Cerebellum (tissue), 4 donors: ENCODE measurements at places on chromosomes 3 and 15. TPM values are rescaled to one million over a fixed set of nuclear protein-coding genes. Genes with fewer than 3 reads are reported as not detected.
A peak's percentile ranks its signal among the peaks of the same experiment; 100 is the strongest.

The MCF2L2 gene
- 37.1 TPM for total RNA-seq

GRCh38 chr15:63923993-63924950 lies 90.5 kb upstream of the HERC1 start:
- DNase-seq = no peak

GRCh38 chr3:150751781-150752263 lies 11.1 kb downstream of the SIAH2 start:
- no peak for DNase-seq

- no peak for DNase-seq
Observed at GRCh38 chr15:92683511-92683834, 27.9 kb upstream of the FAM174B start.

- no peak for DNase-seq
Observed at GRCh38 chr3:185317674-185318073, 45.3 kb upstream of the MAP3K13 start.

The TTC23 gene
- total RNA-seq = 19.7 TPM

GRCh38 chr3:10352146-10352911 lies 31.4 kb upstream of the SEC13 start:
- no peak for DNase-seq

DNA sequence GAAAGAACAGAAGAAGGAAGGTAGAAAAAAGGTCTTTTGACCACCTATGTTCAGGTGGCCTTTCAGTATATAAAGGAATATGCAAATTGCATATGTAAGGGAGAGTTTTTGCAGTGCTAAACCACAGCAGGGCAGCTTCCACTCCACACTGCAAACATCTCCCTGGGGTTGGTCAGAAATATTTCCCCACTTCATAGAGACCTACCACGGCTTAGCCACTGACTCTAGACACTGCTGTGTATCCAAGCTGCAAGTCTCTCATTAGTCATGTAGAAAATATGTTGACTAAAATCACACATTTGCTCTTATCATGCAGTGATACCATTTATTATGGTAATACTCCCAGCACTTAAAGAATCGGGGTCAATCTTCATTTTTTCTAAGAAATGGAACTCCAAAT lies 214.9 kb upstream of the NR2F2 start:
- no peak for DNase-seq

The LSAMP gene
- 50.2 TPM for total RNA-seq

GRCh38 chr3:197733042-197733441 lies 3.7 kb downstream of the RUBCN start:
- DNase-seq = no peak

DNA sequence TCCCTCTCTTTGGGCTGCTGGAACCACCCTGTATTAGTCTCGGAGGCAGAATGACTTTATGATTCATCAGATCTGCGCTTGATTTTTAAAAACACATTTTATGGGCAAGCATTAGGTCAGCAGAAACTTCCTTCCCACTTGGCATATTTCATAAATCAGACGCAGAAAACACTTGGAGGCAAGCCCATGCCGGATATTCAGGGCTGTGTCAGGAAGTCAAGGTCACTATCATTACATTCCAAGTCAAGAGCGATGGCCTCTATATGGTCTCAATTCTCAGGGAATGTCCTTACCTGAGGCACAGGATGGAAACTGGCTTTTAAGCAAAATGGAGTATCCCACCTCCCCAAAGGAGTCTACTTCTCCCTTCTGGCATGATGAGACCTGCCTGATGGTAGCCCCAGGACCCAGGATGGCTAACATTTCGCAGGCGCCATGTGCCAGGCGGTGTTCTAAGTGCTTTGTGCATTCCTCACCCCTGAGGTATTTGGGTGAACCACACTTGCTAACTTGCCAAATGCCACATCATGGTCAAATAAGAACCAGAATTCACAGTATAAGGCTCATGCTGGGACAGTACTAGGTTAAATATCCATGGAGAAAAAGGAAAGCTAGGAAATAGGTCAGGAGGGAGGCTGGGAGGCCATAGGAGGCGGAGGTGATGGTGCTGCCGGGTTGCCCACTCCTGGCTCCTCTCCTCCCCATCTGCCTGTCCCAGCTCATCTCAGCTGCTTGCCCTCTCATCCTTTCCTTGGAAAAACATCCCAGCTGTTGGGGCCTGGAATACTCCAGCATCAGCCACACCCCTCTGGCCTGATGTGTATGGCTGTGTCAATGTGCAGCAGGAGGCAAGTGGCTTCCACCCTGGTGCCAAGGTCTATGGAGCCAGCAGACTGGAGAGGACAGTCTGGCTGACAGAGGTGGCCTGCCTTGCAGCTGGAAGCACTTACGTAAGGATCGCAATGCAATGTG lies 18.8 kb downstream of the BCL2L10 start:
- DNase-seq = no peak

The LRCH3 gene
- total RNA-seq = 100 TPM

DNA sequence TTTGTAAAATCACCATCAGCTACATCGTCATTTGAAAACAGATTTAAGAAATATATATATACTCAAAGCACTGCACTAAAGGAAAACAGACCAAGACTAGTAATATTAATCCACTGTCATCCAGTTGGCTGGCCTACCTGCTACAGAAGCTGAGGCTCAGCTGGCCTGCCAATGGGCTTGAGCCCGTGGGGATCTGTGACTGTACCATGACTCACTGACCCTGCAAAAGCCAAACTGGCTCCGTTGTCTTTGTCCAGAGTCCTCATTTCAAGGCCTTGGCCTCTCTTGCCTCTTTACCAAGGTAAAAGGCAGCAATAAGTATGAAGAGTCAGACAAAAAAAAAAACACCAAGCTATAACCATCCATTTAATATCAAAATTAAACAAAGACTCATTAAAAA lies 463.5 kb upstream of the RASGRP1 start:
- no peak for DNase-seq

DNA sequence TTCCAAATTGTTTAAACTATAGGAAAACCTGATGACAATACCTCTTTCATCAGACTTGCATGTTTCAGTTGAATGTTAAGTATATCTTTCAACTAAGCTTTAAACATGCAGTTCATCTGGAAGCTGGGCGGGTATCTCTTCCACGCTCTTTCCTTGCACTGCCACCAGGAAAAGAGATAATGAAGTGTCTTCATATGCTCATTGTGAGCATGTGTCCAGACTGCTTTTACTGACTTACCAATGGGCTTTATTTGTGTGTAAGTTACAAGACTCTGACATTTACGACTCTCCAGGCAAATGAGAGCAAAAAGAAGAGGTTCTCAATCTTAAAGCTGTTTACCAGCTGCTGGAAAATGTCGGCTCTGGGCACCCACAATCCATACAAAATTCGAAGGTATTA lies 52.8 kb downstream of the TMEM212 start:
- no peak for DNase-seq

DNA sequence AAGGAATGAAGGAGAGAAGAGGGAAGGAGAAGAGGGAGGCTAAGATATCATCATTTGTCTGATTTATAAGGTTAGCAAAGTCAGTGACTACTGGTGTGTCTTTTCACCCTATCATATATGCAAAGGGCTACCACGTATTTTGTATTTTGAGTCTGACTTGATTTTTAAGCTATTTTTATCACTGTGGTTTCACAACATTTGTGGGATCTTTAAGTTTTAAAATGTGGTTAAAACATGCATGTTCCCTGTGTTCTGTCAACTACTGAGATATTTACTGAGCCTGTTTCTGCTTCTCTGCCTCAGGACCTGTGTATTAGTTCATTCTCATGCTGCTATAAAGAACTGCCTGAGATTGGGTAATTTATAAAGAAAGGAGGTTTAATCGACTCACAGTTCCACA lies 22.5 kb upstream of the SPTSSB start:
- no peak for DNase-seq

DNA sequence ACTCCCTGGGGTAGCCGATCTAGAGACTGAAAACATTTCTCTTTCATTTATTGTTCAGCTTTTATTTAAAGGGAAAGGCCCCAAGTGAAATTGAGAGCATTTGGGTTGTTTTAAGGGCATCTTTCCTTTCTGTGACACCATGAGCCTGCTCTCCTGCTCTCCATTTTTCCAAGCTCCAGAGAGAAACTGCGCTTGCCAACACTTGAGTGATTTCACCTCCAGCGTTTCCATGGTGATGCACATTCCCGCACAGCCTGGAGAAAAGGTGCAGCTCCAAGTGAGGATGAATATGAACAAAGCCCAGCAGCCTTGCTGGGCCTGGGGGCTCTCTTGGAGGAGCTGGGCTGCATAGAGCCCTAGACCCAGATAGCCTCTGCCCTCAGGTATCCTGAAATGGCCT lies 159.2 kb upstream of the PPP2R3A start:
- DNase-seq = peak; percentile 68

The PARP15 gene
- 0.36 TPM for total RNA-seq

The ZMYND10 gene
- total RNA-seq = 5.4 TPM

The GDPGP1 gene
- total RNA-seq = 10.4 TPM

DNA sequence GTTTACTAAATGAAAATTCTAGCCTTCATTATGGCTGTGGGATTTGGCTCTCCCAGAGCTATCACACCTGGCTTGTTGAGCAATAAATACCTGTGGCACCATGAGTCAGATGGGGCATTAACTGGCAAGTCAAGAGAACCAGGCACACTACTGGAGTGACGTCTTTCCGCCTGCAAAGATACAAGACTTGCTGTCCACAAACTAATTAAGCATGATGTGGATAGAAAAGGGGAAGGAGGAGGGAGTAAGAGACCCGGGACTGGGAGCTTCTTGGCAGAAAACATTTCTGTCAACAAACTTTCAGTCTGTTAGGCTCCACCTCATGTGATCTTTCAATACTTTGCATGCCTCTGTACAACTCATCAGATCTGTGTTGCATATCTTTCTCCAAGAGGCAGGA lies 56.5 kb downstream of the CLDN1 start:
- DNase-seq = no peak

DNA sequence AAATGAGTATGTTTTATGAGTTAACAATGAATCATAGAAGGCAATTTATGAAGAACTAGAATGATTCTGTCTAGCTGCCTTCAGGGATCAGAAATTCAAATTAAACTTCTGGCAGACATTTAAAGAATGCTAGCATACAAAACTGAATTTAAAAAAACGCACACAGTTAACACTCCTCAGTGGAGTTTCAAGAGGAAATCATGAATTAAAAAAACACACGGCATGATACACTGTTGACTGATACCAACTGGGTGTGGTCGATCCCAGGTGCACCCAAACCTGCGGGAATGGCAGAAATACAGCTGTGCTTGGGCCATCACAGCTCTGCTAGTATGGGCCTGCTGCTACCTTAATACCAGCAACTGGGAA lies 526.0 kb downstream of the FOXP1 start:
- DNase-seq = no peak

The DGKG gene
- 14.9 TPM for total RNA-seq

GRCh38 chr3:109851854-109852253 lies 514.5 kb upstream of the DPPA4 start:
- no peak for DNase-seq

The GXYLT2 gene
- total RNA-seq = 7.4 TPM
